ENCODE measurements at places on chromosomes 5 and 9.
A peak's percentile ranks its signal among the peaks of the same experiment; 100 is the strongest.

DNA sequence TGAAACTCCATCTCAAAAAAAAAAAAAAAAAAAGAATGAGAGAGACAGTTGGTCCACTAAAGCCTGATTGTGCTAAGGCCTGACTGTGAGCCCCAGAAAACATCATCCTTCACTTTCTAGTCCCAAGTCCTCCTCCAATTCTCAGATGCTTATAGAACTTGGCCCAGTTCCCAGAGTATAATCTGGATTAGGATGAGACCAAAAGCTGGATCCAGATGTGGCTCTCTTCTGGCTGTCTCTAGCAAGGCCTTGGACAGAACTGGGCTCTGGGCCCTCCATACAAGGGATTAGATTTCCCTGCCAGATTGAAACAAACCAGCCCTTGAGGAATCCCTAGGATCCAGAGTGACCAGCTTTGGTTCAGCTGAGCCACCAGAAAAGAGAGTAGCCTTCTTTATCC is 98.4 kb upstream of the ZNF366 start:
- no peak for DNase-seq

GRCh38 chr5:9381464-9381863 is 164.4 kb downstream of the SEMA5A start:
- no peak for DNase-seq

- no peak for DNase-seq
These were observed 85.8 kb upstream of the ALDH1A1 start for GRCh38 chr9:73038613-73039012.

DNA sequence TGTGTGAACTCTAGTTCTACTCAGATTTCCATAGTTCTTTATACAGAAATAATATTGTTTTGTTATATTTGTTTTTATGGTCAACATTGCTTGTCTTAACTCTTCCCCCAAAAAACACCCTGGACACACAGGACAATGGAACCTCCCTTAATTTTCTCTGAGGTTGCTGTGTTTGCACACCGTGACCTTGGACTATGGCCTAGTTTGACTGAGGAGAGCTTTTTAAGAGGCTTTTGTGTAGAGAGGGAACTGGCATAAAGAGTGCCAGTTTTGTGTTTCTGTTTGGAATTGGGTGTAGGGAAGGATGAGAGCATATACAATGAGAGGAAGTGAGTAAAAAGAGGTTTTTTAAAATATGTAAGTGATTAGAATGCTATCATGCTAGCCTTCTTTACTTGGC is 101.1 kb upstream of the MEF2C start:
- DNase-seq, result no peak

DNA sequence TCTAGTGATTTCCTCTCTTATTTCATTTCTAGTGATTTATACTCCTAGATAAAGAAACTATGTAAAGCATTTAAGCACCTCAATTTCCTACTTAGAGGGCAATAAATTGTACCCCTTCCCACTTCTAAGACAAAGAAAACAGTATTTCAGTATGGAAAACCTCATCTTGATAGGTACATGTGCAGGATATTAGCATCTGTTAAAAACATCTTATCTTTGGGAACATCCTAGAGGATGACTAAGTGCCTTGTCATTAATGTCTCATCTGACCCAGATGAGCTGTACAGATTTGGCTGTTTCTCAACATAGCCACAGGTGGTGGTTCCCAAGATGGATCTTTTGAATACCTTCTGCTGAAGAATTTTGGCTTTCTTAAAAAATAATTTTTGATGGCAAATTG is 5.7 kb downstream of the MEGF10 start:
- peak; percentile 67 for DNase-seq

- peak; percentile 77 for DNase-seq
These were observed 27.4 kb downstream of the FAM219A start for GRCh38 chr9:34430843-34431437.

DNA sequence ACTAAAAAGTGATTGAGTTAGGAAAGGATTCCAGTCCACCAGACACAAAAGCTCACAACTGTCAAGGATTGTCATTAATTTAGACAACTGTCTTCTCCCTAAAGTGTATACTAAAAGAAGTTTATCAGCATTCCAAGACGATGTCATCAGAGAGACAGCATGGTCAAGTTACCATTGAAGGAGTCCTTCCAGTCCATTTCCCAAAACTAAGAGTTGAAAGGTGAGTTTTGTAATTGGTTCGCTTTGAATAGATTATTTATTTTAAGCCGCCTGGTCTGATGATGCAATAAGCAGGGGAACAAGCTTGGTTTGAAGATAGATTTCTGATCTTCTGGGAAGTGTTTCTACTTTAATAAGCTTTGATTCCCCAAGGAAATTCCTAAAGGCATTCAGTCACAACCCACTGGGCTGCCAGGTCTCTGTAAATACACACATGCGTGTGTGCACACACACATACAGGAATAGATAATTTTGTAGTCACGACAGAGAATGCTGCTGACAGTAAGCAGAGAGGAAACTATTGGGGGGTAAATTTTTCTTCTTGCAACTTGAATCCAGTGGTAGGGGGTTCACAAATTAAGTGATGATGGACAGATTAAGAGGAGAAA is 234.8 kb downstream of the PIK3R1 start:
- DNase-seq, result peak; percentile 25

DNA sequence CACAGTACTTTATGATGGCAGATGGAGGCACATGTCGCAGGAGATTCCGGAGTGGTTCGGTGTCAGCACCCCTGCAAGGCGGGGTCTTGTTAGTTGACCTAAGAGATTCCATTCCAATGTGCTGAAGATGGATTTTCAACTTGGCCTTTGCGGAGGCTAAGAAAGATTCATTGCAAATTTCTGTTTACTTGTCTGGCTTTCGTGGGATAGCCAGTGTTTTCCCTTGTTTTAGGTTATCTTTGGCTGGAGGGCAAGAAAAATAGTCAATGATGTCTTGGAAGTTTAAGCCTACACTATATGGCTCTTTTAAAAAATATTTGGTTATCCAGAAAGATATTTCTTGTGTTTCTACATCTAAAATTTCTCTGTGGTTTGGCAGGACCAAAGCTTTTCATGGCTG is 123.6 kb upstream of the PTCH1 start:
- peak; percentile 71 for DNase-seq

DNA sequence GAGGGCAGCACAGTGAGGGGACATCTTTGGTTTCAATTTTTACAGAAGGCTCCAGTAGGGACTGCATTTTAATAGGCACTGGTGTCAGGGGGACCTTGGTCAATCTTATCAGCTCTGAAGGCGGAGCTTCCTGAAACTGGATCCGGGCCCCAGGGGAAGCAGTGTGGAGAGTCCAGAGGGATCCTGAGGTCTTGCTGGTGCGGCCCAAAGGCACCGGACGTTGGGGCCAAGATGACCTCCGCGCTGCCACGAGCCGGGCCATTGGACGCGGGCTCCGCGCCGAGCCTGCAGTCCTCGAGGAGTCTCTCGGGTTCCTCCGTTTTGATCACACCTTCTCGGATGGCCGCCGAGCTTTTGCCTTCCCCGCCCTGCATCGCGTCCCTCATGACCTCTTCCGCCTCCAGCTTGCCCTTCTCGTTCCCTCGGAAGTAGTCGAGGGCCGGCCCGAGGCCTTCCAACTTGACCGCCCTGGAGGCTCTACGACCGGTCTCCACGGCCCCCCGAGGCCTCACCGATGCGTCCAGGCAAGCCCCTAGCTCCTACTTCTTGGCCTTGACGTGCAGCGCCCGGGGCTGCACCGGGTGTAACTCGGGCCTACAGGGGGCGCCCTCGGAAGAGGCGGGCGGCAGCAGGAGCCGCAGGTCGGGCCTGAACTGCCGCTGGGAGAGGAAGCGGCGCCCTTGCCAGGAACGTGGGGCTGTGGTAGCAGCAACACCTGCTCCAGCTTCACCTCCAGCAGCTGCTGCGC is 18.8 kb downstream of the C5orf52 start:
- DNase-seq, result no peak

DNA sequence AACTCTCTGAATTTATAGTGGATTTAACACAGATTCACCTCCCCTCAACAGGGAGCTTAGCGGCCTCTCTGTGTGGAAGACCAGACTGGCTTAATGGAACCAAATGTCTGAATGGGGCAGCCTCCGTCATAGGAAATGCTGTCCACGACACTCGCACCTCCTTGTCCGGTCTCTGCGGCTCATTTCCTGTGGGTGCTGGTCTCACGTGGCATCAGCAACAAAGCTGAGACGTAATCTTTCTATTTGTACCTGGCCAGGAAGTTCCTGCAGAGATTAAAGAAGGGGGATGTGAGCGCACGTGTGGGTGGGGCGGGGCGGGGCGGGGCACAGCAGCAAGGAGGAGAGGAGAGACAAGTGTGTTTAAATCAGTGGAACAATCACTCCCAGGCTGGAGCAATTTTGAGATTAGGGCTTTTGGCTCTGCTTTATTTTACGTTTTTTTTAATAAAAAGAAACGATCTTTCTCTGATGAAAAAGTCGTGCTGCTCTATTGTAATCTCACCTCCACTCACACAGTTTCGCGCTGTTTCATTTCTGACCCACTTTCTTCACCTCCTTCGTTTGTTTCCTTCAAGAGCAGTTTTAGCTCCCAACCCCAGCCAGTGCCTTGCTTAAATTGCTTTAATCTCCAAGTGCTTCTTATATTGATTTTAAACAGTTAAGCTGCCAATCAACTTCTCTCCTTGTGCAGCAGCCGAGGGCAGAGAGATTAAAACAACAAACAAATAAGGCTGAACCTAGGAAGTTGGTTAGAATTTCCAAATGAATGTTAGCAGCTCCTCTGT is 132.2 kb upstream of the ASTN2 start:
- DNase-seq, result no peak

GRCh38 chr9:79431019-79431679 is 140.6 kb upstream of the TLE4 start:
- DNase-seq, result no peak

DNA sequence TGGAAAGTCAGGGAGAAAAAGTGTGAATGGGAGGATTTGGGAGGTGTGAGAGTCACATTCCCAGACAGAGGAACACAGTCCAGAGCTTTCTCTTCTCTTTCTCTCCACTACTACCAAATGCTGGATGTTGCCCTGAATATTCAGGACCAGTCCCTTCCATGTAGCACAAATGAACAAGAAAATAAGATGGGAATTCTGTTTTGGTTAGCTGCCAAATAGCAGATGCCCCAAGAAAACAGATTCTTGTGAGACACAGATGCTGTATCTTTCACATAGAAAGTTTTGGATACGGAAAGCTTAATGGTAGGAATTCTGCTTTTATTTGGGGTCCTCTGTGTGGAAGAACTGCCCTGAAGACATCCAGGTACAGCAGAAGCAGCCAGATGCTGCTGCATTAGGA is 37.8 kb downstream of the PRLR start:
- DNase-seq, result no peak

DNA sequence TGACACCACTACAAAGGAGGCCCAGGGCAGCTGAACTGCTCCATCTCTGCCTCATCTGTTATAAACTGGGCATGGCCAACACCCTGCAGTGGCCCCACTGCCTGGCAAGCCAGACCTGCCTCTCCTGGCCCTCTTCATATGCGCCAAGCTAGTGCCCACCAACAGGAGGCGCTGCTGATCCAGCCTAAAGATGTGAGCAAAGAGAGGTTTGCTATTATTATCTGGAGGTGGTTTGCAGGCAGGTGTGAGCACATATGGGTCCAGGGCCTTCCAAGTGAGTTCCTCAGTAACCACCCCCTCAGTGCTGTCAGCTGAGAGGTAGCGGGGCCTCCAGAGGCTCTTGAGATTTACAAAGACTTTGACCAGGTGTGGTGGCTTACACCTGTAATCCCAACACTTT is 232.2 kb downstream of the SYK start:
- DNase-seq, result no peak

- no peak for DNase-seq
These were observed 115.4 kb downstream of the OXCT1 start for GRCh38 chr5:41754857-41755256.

DNA sequence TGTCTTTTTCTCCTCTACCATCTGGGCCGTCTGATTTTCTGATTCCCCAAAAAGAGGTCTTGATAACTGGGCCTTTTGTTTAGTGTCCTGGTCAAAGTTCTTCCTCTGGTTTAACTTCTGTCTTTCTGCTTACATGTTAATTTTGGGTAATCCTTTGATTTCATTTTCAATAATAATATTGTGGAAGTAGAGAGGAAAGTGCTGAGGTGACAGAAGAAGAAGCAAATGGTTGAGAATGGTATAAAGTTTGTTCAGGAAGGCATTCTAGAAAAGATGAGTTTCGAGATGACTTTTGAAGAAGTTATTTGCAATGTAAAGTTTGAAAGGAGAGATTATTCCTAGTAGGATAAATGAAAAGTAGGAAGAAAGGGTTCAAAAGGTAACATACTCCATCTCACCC is 118.1 kb downstream of the UNC13B start:
- no peak for DNase-seq

DNA sequence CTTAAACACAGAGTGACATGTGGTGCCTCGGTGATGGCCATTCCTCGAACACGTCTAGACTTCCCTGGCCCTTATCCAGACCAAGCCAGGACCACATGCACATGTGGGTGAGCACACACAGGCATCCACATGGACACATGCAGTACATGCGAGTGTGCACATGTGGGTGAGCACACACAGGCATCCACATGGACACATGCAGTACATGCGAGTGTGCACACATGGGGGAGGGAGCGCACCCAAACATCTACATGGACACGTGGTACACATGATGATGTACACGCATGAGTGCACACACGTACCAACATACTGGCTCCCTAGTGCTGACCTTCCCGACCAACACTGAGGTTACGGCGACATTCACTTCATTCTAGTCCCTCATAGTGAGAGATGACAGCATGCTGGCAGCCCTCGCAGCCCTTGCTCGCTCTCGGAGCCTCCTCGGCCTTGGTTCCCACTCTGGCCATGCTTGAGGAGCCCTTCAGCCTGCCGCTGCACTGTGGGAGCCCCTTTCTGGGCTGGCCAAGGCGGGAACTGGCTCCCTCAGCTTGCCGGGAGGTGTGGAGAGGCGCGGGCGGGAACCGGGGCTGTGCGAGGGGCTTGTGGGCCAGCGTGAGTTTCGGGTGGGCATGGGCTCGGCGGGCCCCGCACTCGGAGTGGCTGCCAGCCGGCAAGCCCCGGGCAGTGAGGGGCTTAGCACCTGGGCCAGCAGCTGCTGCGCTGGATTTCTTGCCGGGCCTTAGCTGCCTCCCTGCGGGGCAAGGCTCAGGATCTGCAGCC is 186.8 kb downstream of the HSPA4 start:
- no peak for DNase-seq

DNA sequence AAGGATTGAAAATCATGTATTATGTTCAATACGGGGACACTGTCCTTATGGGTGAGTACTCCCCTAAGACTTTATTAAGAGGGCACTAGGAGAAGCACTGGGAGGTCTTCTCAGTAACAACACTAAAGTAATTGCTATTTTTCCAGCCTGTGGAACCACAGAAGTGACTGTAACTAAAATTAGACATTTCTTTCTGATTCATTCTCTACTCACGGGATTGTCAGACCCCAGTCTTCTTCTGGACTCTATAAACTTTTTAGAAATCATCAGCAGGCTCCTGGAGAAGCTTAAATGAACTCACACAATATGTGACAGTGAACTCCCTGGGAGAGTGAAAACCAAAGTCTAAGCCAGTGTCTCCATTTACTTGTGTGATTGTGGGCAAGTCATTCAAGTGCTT is 14.5 kb downstream of the TLR4 start:
- DNase-seq, result peak; percentile 75
